Naive thymus-derived CD4-positive, alpha-beta T cell (primary cell): ENCODE measurements at places on chromosomes 16 and 17.
A peak's percentile ranks its signal among the peaks of the same experiment; 100 is the strongest.

- DNase-seq, result no peak
Observed at GRCh38 chr17:48503747-48504146, 27.1 kb downstream of the HOXB1 start.

DNA sequence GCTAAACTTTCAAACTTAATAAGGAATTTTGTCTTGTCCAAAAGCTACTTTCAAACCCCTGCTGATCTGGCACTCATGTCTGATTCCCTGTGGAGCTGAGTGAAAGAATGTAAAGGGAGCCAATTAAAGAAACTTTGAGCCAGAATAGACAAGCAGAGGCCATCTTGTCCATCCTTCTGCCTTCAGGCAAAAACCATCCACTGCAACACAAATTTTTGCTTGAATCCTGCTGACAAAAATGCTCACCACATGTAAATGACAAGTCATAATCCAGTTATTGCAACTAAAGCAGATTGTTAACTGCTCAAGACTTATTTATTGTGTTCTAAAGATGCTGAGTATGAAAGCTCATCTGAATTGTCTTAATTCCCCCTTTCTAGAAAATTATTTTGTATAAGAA lies 124.0 kb upstream of the HLF start:
- no peak for DNase-seq

- DNase-seq, result peak; percentile 39
Observed at GRCh38 chr16:48608452-48608851, 1.5 kb downstream of the N4BP1 start.

GRCh38 chr16:77271532-77272426 lies 72.6 kb downstream of the SYCE1L start:
- no peak for DNase-seq

- no peak for DNase-seq
Observed at GRCh38 chr16:2770057-2770951, 6.8 kb downstream of the ELOB start.

- peak; percentile 56 for DNase-seq
Observed at GRCh38 chr16:86508947-86509758, 1.2 kb upstream of the FOXF1 start.

- no peak for DNase-seq
Observed at GRCh38 chr17:77196251-77196650, 55.5 kb downstream of the SEC14L1 start.

DNA sequence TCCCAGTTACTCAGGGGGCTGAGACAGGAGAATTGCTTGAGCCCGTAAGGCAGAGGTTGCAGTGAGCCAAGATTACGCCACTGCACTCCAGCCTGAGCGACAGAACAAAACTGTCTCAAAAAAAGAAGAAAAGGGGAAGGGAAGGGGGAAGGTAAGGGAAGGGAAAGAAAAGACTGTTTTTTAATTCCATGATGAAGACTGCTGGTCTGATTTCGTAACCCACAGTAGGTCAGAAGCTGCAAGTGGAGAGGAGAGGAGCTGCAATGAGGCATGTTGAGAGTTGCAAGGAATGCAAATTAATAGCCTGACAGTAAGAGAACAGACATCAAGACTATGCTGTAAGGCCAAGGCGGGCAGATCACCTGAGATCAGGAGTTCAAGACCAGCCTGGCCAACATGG lies 33.3 kb downstream of the HELZ start:
- no peak for DNase-seq

- no peak for DNase-seq
Observed at GRCh38 chr17:35953720-35954119, 10.2 kb upstream of the LYZL6 start.

DNA sequence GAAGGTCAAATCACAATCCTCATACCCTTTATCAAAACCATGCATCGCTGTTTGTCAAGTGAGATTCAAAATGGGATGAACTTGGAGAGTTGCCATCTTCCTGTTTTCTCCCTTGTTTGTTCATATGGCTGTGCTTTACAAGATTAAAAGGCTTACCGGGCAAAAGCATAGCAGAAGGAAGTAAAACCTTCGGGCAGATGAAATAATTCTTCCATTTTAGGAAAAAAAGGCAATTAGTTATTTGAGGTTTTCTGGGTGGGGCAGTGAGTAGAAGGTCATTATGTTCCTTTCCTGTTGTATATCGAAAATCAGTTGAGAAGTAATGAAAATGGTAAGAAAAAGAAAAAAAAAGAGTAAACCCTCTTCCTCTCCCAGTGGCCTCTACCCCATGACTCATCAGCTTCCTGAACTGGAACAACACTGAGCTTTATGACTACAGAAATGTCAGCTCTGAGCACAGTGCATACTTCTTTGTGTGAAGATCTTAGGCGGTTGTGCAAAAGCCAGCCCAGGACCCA lies 369.2 kb downstream of the CDH13 start:
- no peak for DNase-seq

- no peak for DNase-seq
Observed at GRCh38 chr16:50469744-50470321, 78.4 kb upstream of the NKD1 start.

DNA sequence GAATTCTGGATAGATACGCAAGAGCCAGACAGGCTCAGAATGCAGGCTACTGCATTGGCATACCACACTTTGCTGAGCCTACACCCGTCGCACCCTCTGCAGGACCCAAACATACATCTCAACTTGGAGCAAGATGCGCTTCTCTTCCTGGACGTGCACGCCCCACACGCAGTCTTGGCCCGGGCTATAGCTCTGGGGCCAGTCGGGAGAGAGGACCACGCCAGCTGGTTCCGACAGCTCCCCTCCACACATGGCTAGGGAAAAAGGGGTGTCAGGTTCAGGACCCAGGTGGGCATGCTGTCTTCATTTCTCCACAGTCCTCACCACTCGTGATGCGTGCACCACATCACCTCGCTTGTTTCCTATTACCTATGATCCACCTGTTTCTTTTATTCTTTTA lies 15.1 kb upstream of the CDIPT start:
- DNase-seq, result no peak

GRCh38 chr16:23255000-23255399 lies 47.1 kb upstream of the SCNN1B start:
- DNase-seq, result no peak

DNA sequence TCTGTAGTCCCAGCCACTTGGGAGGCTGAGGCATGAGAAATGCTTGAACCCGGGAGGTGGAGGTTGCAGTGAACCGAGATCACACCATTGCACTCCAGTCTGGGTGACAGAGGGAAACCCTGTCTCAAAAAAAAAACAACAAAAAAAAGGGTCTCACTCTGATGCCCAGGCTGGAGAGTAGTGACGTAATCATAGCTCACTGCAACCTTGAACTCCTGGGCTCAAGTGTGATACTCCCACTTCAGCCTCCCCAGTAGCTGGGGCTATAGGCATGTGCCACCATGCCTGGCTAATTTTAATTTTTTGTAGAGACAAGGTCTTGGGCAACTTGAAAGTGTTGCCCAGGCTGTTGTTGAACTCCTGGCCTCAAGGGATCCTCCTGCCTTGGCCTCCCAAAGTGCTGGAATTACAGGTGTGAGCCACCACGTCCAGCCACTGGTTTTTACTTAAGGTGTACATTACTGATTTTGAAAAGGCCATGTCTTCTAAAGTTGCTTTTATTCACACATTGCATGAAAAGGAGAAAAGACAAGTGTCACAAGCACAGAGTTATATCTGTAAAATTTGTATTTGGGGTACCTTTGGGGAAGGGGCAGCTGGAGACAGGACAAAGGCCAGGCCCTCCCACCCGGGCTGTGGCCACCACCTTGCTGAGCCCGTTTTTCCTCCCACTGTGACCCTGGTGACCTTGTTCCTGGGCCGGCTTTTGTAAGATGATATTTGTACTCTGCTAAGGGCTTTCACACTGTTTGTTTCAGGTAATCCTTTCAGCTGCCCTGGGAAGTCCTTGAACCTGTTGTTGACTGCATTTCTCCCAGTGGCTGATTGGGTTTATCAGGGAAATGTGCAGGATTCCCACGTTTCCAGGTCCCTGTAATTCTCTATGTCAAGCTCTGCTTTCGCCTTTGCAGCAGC lies 11.5 kb downstream of the GPT2 start:
- no peak for DNase-seq

DNA sequence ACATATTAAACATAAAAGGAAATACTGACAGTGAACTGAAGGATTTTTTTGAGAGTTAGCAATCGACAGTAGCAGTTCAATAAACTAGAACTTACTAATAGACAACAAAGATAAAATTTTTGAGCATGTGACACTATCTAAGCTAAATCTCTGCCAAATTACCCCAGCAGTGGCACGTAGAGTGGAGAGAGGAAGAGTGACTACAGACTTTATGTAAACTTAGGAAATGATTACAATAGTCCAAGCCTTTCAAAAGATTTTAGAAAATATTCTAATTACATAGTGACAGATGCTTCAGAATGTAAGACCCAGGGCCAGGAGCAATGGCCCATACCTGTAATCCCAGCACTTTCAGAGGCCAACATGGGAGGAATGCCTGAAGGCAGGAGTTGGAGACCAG lies 52.4 kb downstream of the CFDP1 start:
- DNase-seq, result no peak

- DNase-seq, result no peak
Observed at GRCh38 chr16:71645450-71645849, 19.5 kb downstream of the MARVELD3 start.

DNA sequence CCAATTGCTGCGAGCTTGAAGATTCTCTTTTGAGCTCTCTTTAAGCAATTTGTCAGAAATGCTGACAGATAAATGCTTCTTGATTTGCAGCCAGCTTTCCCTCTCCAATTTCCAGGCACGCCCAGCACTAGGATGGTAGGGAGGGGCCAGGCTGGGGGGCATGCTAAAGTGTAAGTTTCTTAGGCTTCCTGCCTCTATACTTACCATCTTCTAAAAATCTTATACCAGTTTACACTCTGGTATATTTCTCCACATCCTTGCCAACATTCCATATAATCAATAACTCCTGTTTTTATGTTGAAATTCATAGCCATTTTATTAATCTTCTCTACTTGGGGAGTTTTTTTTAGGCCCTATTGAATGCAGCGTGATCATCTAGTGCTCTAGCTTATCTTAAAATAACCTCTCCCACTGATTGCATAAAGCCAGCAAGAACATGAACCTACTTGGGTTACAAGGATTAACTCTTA lies 17.5 kb downstream of the ACSF2 start:
- DNase-seq, result no peak

GRCh38 chr17:40604327-40605080 lies 39.2 kb upstream of the CCR7 start:
- DNase-seq, result no peak

- no peak for DNase-seq
Observed at GRCh38 chr17:43856141-43856540, 9.2 kb downstream of the CD300LG start.

DNA sequence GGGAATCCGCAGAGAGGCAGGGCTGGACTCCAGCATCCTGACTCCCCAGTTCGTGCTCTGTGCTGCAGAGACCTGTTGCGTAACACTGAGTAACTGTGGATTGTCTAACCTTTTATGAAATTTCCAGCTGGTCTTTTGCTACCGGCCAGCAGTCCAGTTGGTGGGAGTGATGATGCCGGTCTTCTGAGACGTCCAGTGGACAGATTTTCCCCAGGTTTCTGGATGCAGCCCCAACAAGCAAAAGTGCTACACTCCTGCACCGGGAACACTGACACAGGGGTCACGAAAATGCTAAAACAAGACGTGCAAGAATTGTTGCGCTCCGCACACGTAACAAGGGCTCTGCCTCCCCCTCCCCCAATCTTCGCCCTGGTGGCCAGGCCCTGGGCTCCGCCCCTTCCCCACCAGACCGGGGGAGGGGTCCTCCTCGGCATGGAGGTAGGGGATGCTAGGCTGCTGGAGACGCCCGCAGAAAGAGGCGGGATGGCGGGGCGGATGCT lies 701 bp upstream of the MRC2 start:
- no peak for DNase-seq

DNA sequence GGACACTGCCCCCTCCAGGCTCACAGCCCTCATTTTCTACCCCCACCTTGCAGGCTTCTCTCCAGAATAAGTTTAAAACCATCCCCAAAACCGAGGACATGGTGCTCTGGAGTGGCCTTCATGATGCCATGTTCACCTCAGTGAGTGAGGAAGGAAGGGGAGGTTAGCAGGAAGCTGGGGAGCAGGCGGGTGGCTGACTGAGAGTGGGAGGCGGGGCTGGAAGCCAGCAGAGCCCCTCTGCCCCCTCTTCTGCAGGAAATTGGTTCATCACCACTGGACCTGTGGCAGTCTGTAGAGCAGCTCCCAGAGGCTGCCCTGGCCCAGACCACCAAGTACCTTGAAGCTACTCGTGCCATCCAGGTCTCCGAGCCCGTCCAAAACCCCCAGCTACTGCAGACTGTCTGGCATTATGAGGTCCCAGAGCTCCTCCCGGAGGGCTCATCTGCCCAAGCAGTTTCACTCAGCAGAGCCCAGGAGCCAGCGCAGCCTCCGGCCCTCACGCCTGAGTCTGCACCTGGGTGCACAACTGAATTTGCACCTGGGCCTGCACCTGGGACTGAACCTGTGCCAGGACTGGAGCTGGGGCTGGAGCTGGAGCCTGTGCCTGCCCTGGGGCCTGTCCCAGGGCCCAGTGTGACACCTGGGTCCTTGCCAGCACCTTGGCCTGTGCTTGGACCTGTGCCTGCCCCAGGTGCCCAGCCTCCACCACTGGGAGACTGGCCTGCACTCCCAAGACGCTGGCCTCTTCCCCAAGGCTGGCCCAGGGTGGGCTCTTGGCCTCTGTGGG lies 19.0 kb downstream of the C16orf96 start:
- DNase-seq, result no peak

DNA sequence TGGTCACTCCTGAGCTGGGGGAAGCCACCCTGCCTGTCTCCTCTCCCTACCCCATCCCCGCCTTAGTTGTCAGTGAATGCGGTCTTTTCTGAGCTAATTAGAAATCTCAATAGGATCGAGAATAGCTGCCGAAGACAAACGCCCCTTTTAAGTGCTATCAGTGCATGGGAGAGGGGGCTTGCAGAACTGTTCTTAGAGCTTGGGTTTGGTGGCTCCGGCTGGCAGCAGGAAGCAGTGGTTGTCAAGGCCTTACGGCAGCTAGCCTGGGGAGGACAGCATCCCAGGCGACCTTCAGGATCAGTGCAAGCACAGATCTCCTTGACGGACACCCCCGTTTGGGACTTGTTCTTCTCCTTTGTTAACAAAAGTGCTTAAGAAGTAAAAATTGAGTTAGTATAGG lies 195.1 kb downstream of the CCDC182 start:
- no peak for DNase-seq

- no peak for DNase-seq
Observed at GRCh38 chr16:2689968-2690801, 7.9 kb downstream of the KCTD5 start.

- DNase-seq, result no peak
Observed at GRCh38 chr16:46859719-46860152, 24.4 kb upstream of the GPT2 start.

DNA sequence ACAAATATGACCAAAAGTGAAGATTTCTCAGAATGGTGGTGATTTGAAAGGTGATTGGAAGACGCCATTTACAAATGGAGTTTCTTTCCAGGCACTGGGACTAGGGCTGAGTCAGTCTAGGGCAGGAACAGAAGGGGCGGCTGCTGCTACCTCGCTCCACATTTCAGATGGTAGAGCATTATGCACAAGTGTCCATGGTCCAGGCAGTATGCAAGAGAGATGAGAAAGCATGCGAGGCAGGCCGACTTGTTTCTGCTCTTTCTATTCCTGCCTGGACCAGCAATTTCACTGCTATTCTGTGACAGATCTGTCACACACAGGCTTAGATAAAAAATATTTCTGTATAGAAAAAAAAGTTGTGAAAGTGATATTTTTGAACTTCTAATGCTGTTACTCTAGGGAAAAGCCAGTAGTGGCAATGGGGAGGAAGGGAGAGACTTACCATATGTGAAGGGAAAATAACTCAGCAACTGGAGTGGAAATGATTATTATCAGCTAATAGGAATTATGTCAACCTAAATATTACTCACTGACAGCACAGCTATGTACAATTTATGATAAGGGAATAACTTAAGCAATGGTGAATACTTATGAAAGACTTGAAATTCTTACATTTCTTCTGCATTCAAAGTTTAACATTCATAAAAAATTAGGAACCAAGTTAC lies 134.7 kb upstream of the NETO2 start:
- DNase-seq, result no peak
